ENCODE measurements at places on chromosomes 11 and 22. TPM values are rescaled to one million over a fixed set of nuclear protein-coding genes. Genes with fewer than 3 reads are reported as not detected.

Gene OR52A1
- total RNA-seq, result not detected

Gene SCN2B
- 1.0 TPM for total RNA-seq

Gene PKP3
- 48.6 TPM for total RNA-seq

Gene LMO1
- not detected for total RNA-seq

Gene BANF1
- total RNA-seq, result 161 TPM

Gene MPZL3
- total RNA-seq, result 13.2 TPM

Gene NXPE4
- not detected for total RNA-seq

Gene CABP7
- total RNA-seq, result not detected

DNA sequence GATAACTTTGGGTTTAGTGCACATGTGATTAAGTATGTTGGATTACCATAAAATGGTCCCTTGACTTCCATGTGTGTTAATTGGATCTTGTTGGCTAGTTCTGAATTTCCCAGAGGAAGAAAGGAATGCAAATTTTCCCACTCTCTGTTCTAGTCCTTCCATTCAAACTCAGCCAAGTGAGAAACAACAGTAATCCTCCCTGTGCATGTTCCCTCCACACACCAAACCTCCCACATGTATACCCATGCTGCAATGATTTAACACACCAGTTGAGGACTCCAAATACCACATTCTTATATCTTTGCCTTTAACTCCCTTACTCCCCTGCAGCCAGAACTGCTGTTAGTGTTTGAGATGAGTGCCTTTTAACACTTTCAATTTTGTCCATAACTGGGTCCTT, 1158.9 kb downstream of the DLG2 start:
- H3K36me3 ChIP-seq, result no peaks in the 10 kb centered on the region
- no peak overlapping the region for H3K27ac ChIP-seq
- H3K4me3 ChIP-seq, result no peak overlapping the region
- DNase-seq, result no peak
- H3K27me3 ChIP-seq, result no peaks in the 10 kb centered on the region
- H3K4me1 ChIP-seq, result no peaks in the 10 kb centered on the region

- H3K27ac ChIP-seq, result no peak overlapping the region
- DNase-seq, result no peak
- no peak overlapping the region for H3K4me3 ChIP-seq
- H3K27me3 ChIP-seq, result peaks cover 3% of the 10 kb centered on the region
- no peaks in the 10 kb centered on the region for H3K36me3 ChIP-seq
- no peaks in the 10 kb centered on the region for H3K4me1 ChIP-seq
Measured at GRCh38 chr11:111532365-111532709, 8.2 kb upstream of the LAYN start.

GRCh38 chr11:11424688-11425087, 71.6 kb upstream of the CSNK2A3 start:
- peaks cover 19% of the 10 kb centered on the region for H3K27me3 ChIP-seq
- no peaks in the 10 kb centered on the region for H3K4me1 ChIP-seq
- no peak overlapping the region for H3K4me3 ChIP-seq
- H3K27ac ChIP-seq, result no peak overlapping the region
- H3K36me3 ChIP-seq, result no peaks in the 10 kb centered on the region
- no peak for DNase-seq

DNA sequence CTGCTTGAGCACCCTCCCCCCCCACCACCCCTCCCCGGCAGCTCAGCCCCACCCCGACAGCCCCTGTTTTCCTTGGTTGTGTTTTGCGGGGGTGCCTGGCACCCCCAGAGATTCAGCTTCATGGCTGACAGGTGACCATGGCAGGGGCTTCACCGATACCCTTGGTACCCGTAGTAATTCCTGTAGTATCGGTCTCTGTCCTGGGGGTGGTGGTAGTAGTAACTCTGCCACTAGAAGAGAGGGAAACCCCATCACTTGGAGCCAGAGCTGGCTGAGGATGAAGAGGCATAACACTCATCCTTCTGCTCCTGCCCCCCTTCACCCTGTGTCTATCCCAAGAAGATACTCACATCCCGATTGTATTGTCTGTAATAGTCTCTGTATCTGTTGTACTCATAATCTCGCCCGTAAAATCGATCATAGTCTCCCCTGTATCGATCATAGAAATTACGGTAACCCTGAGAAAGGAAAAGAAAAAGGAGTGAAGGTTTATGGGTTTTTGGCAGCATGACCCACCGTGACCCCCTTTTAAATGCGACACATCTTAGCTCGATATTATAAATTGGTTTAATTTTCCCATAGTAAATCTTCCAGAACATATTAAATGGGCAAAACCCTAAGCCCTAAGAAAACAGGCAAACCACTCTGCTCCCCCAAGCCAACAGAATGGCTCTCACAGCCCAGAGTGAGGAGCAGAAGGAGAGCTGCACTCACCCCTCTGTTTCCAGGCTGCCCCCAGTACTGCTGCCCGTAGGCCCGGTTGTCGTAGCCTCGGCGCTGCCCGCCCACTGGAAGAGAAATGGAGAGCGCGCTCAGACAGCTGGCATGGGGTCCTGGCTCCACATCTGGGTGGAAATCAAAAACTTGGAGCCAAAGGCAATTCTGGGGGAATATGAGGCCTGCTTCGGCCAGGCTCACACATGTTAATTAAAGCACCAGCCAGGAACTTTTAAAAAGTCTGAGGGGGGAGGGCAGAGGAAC, 8.0 kb downstream of the GNG3 start:
- no peak overlapping the region for H3K4me3 ChIP-seq
- H3K36me3 ChIP-seq, result peaks cover 99% of the 10 kb centered on the region

GRCh38 chr22:28937206-28938025, 54.0 kb downstream of the ZNRF3 start:
- no peak overlapping the region for H3K4me3 ChIP-seq
- DNase-seq, result no peak
- H3K36me3 ChIP-seq, result no peaks in the 10 kb centered on the region
- no peaks in the 10 kb centered on the region for H3K4me1 ChIP-seq

DNA sequence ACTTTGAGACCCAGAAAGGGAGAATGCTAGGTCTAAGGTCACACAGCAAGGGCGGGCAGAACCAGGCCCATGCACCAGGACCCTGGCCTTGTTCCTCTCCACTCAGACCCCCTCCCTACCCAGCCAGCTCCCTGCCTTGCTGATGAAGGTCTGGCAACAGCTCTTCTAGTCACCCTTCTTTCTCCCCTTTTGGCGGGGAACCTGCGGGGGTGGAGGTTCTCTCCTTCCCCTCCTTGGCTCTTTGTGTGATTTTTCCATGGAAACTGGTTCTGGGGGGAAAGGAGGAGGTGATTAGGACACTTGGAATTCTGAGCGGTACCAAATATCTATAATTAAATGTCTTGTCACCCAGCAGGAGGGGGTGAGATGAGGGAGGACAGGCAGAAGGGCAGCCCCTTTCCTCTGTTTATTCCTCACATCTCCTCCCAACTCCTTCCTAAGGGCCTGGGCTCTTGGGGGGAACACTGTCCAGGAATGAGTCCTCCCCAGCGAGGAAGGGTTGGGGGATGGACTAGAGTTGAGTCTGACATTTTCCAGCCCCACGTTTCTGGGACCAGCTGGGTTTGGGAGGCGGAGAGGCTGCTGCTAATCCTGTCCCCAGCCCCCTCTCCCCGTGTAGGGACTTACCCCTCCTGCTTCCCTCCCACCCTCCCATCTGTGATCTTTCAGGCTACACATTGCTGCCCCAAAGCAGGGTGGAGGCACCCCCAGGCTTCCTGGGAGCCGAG, 7.4 kb downstream of the ARHGEF17 start:
- peak overlapping the region; percentile 73 for H3K27ac ChIP-seq
- no peaks in the 10 kb centered on the region for H3K27me3 ChIP-seq
- H3K36me3 ChIP-seq, result peaks cover 3% of the 10 kb centered on the region
- no peak for DNase-seq
- no peak overlapping the region for H3K4me3 ChIP-seq

GRCh38 chr11:102306817-102307726, 10.2 kb upstream of the BIRC3 start:
- peaks cover 43% of the 10 kb centered on the region for H3K4me1 ChIP-seq
- H3K36me3 ChIP-seq, result no peaks in the 10 kb centered on the region
- no peak overlapping the region for H3K27ac ChIP-seq
- no peak for DNase-seq

DNA sequence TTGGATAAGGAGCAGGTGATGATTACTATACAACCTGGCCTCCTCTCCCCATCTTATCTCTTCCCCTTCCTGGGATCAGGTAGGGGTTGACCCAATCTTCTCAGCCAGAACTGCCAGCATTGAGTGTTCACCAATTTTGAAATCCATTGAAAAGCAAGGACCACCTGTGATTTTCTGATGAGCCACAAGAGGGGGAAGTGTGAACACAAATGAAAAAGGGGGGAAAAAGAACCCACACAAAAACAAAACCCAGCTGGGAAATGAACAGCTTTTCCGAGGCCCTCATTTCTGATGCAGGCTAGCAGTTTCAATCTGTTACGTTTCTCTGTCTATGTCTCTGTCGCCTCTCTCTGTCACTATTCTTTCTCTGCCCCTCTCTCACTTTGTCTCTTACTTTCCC, 161.9 kb downstream of the INSC start:
- H3K27me3 ChIP-seq, result no peaks in the 10 kb centered on the region
- no peak overlapping the region for H3K27ac ChIP-seq

DNA sequence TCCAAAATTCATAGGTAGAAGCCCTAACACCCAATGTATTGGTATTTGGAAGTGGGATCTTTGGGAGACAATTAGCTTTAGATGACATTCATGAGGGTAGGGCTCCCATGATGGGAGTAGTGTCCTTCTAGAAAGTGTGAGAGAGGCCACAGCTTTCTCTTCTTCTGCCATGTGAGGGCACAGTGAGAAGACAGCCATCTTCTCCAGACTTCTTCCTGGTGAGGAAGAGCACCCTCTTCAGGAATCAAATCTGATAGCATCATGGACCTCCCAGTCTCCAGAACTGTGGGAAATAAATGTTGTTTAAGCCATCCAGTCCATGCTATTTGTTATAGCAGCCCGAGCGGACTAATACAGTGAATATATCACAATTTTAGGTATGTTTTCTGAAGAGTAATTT, 96.9 kb downstream of the CNTN5 start:
- DNase-seq, result no peak
- H3K27ac ChIP-seq, result no peak overlapping the region
- H3K36me3 ChIP-seq, result no peaks in the 10 kb centered on the region
- no peaks in the 10 kb centered on the region for H3K27me3 ChIP-seq
- H3K4me3 ChIP-seq, result no peak overlapping the region

- H3K4me3 ChIP-seq, result no peak overlapping the region
- no peaks in the 10 kb centered on the region for H3K27me3 ChIP-seq
- H3K36me3 ChIP-seq, result no peaks in the 10 kb centered on the region
- H3K4me1 ChIP-seq, result no peaks in the 10 kb centered on the region
Measured at GRCh38 chr11:116544721-116545120, 228.1 kb downstream of the BUD13 start.

GRCh38 chr11:33454264-33454663, 197.1 kb downstream of the HIPK3 start:
- H3K4me1 ChIP-seq, result no peaks in the 10 kb centered on the region
- no peak overlapping the region for H3K27ac ChIP-seq
- DNase-seq, result no peak
- H3K4me3 ChIP-seq, result no peak overlapping the region
- H3K36me3 ChIP-seq, result no peaks in the 10 kb centered on the region
- peaks cover 8% of the 10 kb centered on the region for H3K27me3 ChIP-seq

GRCh38 chr22:35329114-35329847, 29.6 kb downstream of the TOM1 start:
- no peaks in the 10 kb centered on the region for H3K27me3 ChIP-seq
- peak overlapping the region; percentile 93 for H3K27ac ChIP-seq

DNA sequence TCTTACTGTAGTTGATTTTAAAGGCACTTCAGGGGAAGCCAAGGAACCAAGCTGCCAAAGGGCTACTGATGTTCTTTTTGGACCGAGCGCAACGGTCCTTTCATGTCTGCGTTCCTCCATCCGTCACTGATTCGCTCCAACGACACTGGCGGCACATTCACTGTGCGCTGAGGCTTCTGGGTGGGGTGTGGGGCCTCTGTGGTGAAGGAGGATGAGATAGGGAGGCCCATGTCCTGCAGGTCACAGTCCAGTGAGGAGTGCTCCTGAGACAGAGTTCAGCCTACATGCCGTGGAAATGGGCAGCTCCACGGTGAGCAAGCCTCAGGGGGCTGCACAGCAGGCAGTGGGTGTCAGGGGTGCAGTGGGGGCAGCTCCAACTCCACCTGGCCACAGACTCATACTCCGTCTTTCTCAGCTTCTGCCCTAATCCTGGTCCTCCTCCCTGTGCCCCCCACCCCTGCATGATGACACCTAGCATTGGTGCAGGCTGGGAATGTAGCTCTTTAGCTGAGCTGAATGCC, 87.8 kb upstream of the SHANK2 start:
- H3K27ac ChIP-seq, result no peak overlapping the region
- DNase-seq, result no peak
- no peaks in the 10 kb centered on the region for H3K27me3 ChIP-seq
- no peaks in the 10 kb centered on the region for H3K4me1 ChIP-seq
- no peaks in the 10 kb centered on the region for H3K36me3 ChIP-seq
- H3K4me3 ChIP-seq, result no peak overlapping the region

GRCh38 chr11:12829540-12830314, 155.5 kb downstream of the TEAD1 start:
- DNase-seq, result no peak
- H3K27me3 ChIP-seq, result no peaks in the 10 kb centered on the region

- H3K4me1 ChIP-seq, result no peaks in the 10 kb centered on the region
- H3K27me3 ChIP-seq, result no peaks in the 10 kb centered on the region
- no peak overlapping the region for H3K4me3 ChIP-seq
- DNase-seq, result no peak
- no peaks in the 10 kb centered on the region for H3K36me3 ChIP-seq
Measured at GRCh38 chr11:18490319-18490718, 34.7 kb downstream of the LDHAL6A start.

- peaks cover 58% of the 10 kb centered on the region for H3K36me3 ChIP-seq
- H3K4me1 ChIP-seq, result no peaks in the 10 kb centered on the region
- no peak overlapping the region for H3K4me3 ChIP-seq
Measured at GRCh38 chr22:19900707-19901436, 40.7 kb upstream of the COMT start.

- no peak overlapping the region for H3K4me3 ChIP-seq
- no peaks in the 10 kb centered on the region for H3K36me3 ChIP-seq
- no peak for DNase-seq
- H3K27ac ChIP-seq, result no peak overlapping the region
- no peaks in the 10 kb centered on the region for H3K27me3 ChIP-seq
Measured at GRCh38 chr11:86917589-86917988, 37.6 kb downstream of the FZD4 start.

GRCh38 chr11:92687724-92688123, 281.7 kb upstream of the MTNR1B start:
- no peaks in the 10 kb centered on the region for H3K4me1 ChIP-seq
- H3K36me3 ChIP-seq, result no peaks in the 10 kb centered on the region
- H3K4me3 ChIP-seq, result no peak overlapping the region
- H3K27ac ChIP-seq, result no peak overlapping the region
- H3K27me3 ChIP-seq, result no peaks in the 10 kb centered on the region

DNA sequence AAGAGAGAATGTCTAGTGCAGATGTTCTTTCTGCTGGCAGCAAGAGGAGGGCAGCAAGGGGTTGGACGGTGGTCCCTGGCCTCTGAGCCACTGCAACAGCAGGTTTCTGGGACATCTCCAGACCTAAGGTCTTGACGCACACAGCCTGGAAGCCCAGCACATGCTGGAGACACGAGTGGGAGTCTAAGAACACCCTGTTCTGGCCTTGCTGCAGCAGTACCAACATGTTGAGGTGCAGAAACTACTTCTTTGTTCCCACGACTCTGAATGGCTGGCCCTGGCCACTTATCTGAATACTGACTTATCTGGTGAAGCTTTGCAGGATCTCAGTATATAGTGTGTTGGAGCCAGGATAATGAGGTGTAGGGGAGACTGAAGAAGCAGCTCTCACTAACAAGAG, 6.8 kb downstream of the MICAL2 start:
- DNase-seq, result no peak
- H3K36me3 ChIP-seq, result no peaks in the 10 kb centered on the region
- no peak overlapping the region for H3K27ac ChIP-seq
- H3K4me3 ChIP-seq, result no peak overlapping the region
- H3K4me1 ChIP-seq, result peaks cover 3% of the 10 kb centered on the region
- H3K27me3 ChIP-seq, result no peaks in the 10 kb centered on the region

Measured in left lung (tissue), 14 donors.